CD4-positive, CD25-positive, alpha-beta regulatory T cell (primary cell): ENCODE measurements at places on chromosomes 3 and 15. TPM values are rescaled to one million over a fixed set of nuclear protein-coding genes. Genes with fewer than 3 reads are reported as not detected.

Gene FETUB
- not detected for polyA plus RNA-seq

Gene IFT57
- 46.7 TPM for polyA plus RNA-seq

Gene PLA2G4D
- not detected for polyA plus RNA-seq

Gene TRIM59
- 67.9 TPM for polyA plus RNA-seq

Gene CDHR4
- not detected for polyA plus RNA-seq

Gene COL6A6
- polyA plus RNA-seq = not detected

Gene PGBD4
- 2.6 TPM for polyA plus RNA-seq

Gene NOX5
- not detected for polyA plus RNA-seq

Gene CCK
- polyA plus RNA-seq = not detected

Gene VILL
- polyA plus RNA-seq = 12.7 TPM

Gene TUSC2
- polyA plus RNA-seq = 54.0 TPM

Gene APOD
- polyA plus RNA-seq = not detected

Gene B2M
- polyA plus RNA-seq = 46,234 TPM

Gene ILDR1
- polyA plus RNA-seq = 0.21 TPM

Gene CAV3
- not detected for polyA plus RNA-seq

Gene IQCH
- 0.38 TPM for polyA plus RNA-seq

Gene RPS17
- 1,597 TPM for polyA plus RNA-seq

Gene SLC35G2
- not detected for polyA plus RNA-seq

Gene RPL35A
- 1,609 TPM for polyA plus RNA-seq

Gene FAM227B
- 11.3 TPM for polyA plus RNA-seq

Gene CDC25A
- not detected for polyA plus RNA-seq

Gene B4GALT4
- polyA plus RNA-seq = 8.0 TPM

Gene KLHDC8B
- 2.6 TPM for polyA plus RNA-seq
